ENCODE measurements at places on chromosomes 2 and 18.

- no peak for DNase-seq
Measured at GRCh38 chr2:16559278-16560067, 106.2 kb downstream of the CYRIA start.

- no peak for DNase-seq
Measured at GRCh38 chr2:192148620-192149321, 46.0 kb downstream of the TMEFF2 start.

- DNase-seq: no peak
Measured at GRCh38 chr2:121902171-121902591, 146.7 kb downstream of the TSN start.

GRCh38 chr18:37538526-37539205, 26.9 kb downstream of the CELF4 start:
- no peak for DNase-seq

DNA sequence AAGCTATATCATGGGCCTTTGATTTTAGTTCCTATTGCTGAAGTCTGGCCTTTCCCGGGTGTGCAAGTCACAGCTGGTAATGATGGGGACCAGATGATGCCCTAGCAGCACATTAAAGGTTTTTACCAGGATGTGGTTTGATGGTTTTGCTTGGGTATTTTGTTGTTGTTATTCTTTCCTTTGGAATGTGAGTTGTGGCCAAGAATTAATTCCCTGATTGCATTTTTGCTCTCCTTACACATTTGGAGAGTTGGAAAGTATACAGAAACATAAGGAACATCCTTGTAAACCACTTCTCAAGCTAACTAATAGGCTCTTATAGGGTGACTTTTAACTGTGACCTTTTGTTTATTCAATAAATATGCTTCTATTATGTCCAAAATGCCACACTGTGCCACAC, 154.1 kb upstream of the MMADHC start:
- DNase-seq: no peak

GRCh38 chr2:237282568-237283128, 131.3 kb downstream of the COL6A3 start:
- no peak for DNase-seq

DNA sequence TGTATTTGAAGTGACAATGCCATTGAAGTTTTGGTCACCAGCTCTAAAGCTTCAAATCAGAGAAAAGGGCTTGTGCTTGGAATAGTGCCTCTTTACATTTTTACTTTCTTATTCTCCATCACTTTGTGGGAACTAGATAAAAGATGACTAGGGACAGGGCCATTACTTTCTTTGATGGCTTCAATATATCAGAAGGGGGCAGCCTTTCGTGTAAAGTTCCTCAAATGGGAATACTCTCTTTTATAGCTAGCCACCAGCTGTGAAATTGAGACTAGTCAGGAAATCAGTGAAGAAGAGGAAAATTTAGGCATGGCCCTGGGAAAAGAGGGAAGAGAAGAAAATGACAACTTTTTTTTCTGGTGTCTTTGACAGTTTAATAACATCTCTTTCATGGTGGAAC, 242.5 kb downstream of the DCC start:
- no peak for DNase-seq

- DNase-seq: no peak
Measured at GRCh38 chr18:74722237-74722636, 124.6 kb downstream of the ZNF407 start.

DNA sequence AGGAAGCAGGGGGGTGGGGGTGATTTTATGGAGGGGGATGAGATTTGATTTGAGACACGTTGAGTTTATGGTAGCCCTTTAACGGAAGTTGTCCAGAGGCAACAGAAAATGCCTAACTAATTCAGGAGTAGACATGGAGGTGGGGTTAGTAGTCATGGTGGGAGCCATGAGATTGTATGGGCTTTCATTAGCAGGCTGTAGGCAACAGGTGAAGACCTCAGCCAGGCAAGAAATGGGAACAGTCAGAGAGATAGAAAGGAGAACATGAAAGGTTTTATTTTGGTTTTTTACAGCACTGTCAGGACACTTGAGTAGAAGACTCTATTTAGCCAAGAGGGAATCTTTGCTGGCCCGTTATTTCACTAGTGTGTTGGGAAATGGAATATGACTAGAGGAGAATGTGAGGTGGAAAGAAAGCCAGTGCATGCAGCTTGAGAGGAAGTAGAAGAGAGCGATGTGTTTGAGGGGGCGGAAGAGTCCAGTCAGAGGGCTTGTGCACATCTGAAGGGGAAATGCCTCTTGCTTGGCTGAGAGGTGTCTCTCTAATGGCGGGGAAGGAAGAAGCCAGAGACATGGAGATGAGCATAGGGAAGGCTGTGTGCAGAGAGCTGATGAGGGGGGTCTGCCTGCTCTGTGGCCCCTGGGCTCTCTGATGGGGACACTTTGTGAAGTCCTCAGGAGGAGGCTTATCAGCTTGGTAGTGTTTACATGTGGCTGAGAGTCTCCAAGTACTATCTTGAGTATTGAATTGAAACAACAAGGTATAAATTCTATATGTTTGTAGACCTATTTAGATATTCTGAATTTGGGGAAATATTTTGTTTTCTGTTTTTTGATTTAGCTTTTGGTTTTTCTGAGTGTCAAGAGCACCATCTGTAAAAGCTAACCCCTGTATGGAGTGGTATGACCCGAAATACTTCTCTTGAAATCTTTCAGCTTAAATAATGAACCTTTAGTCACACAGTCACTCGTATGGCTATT, 66.9 kb upstream of the ITM2C start:
- DNase-seq: no peak

DNA sequence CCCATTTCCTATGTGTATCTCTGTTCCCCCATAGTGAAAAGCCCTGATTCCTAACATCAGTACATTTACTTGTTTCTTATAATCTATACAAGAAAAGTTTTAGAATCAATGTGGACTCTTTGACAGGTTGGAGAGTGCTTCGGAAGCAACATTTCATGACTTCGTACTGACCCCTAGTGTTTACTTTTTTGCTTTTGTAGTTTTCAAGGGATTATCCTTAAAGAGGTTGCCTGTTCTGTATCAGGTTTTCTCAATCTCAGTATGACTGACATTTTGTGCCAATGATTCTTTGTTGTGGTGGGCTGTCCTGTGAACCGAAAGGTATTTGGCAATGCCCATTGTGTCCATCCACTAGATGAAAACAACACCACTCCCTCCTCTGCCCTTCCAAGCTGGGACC, 43.3 kb upstream of the SERPINB2 start:
- no peak for DNase-seq

DNA sequence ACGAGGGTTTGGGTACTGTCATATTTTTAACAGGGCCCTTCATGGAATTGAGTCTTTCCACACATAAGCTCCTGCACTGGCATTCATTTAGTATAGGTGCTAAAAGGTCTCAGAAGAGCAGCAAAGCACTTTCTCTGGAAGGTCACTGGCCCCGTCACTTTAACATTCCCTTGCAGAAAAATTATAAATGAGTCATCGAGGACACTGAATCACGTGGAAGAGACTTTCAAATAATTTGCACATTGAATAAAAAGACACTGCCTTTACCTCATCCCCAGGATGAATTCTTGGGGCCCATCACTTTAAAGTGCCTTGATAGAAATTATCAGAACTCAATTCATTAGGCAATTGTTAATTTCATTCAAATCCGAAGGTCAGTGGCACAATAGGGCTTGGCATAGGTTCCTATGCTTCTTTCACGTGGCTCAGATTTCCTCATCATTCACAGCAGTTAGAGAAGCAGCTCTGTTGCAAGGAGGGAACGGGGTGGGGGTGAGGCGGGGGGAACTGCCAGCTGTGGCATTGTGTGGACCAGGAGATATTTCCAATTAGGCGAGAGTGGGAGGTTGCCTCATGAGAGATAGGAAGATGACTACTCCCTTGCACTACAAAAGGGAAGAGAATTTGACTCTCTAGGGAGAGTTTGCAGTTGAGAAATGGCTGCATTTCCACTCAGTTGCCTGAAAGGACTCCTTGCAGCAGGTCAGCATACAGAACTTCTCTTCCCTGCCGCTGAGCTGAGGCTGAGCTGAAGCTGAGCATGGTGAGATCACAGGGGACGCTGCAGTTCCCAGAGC, 86.3 kb upstream of the NPAS2 start:
- DNase-seq: peak; percentile 37

DNA sequence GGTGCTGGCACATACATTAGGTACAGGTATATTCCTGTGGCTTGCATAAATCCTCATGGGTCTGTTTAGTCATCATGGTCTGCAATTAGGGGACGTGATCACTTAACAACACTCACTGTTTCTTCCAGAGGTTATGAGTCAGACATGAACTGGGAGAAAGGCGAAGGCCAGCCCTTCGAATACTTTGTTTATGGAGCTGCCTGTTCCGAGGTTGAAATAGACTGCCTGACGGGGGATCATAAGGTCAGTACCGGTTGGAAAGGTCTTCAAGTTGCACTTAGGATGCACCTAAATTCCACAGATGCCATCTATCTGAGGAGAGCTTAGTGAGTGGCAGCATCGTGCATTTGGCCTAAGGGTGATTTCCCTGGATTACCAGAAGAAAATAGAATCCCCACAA, 76.9 kb downstream of the AOX1 start:
- no peak for DNase-seq

DNA sequence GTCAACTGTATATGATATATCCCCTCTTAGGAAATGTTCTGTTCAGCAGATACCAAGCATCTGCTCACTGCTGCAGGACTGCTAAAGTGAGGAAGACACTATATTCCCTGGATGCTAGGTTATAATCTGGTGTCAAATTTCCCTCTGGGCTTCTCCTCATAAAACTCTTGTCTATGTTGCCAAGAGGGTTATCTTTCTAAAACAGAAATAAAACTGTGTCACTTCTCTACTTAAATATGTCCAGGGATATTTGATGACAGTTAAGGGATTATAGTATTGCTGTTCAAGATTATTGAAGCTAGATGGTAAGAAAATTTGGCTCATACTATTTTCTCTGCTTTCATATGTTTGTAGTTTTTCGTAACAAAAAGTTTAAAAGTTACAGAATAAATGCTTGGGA, 30.5 kb upstream of the SNRNP27 start:
- DNase-seq: no peak

DNA sequence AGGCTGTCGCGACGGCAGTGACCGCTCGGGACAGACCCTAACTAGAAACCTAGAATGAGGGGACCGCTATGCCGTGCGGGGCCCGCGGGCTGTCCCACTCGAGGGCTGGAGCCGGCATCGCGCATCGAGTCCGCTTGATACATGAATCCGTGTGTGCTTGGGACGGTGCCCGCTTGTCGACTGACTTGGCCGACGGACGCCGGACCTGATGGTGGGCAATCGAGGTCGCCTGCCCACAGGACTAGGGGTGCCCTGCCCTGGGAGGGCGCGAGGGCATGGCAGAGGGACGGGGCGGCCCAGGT, 749 bp upstream of the PTMA start:
- DNase-seq: peak; percentile 76

DNA sequence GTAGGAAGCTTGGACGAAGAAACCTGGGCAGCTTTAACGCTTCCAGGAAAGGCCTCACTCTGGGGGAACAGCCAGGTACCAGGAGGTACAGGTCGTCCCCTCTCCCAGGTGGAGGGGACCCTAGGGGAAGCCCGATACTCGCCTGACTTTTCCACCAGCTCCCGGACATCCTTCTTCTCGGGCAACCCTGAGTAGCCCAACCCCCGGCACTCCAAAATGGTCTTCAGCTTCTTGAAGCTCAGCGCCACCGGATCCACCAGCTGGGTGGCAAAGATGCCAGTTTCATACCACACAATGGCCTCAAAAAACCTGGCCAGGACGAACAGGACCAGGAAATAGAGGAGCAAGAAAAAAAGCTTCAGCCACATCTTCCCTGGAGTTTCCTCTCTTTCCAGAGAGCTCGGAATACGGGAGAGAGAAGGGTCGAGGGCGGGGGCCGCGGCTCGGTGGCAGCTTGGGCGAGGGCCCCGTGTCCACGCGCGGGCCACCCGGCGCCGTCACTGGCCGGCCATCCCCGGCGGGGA, 1.1 kb downstream of the RNF103 start:
- DNase-seq: peak; percentile 57

DNA sequence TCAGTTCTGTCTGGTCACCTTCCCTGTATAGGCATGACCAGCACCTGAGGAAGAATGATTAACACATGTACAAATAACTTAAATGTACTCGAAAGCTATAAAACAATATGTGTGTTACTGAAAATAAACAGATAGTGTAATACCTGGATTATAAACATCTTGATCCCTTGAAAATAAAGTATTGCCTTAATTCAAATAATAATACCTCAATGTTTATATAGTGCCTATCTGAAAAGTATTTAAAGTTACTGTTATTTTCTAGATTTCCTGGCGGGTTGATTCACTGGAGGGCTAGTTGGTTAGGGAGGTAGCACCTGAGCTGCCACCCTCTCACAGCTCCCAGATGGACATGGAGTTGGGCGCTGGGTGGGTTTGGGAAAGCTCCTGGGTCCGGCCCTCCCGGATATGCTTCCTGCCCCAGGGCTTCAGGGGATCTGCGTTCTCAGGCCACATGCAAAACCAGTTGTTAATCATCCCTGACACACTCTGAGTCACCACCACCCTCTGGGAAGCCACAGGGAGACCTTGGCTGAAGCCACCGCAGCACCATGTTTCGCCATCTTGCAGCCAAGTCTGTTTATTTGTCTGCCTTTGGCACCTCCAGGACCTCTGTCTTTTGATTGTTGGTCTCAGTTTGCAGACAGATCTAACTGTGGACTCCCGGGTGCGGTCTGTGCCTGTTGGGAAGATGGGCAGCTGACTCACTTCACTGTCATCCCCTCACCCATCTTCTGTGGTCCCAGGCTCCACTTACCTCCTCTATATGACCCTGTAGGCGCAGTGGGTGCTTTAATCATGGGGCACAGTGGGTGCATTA, 35.3 kb downstream of the RAB31 start:
- DNase-seq: no peak

DNA sequence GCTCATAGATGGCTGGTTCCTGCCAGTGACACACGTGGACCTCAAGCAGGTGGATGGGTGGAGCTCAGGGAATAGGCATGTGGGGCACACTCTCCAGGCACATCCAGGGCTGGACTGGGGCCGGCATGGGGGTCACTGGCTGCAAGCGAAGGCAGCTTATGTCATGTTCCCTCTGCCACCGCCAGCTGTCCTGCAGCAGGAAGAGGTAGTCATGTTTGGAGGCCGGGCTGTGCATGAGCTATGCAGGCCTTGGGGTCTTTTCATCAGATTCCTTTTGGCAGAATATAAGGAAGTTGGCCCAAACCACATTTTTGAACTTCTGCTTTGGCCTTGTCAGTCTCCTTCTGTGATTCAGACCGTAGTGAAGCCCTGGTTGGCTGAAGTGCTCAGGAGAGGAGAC, 61.5 kb downstream of the AGAP1 start:
- DNase-seq: no peak

GRCh38 chr18:78543201-78543725, 436.4 kb upstream of the SALL3 start:
- no peak for DNase-seq

GRCh38 chr2:221674446-221674845, 102.3 kb upstream of the EPHA4 start:
- no peak for DNase-seq

GRCh38 chr2:58686776-58687175, 445.7 kb upstream of the FANCL start:
- no peak for DNase-seq

GRCh38 chr2:18379870-18380269, 180.6 kb downstream of the RDH14 start:
- no peak for DNase-seq

- DNase-seq: no peak
Measured at GRCh38 chr18:22975508-22975907, 42.4 kb downstream of the RBBP8 start.

GRCh38 chr2:134224005-134224404, 29.9 kb upstream of the MGAT5 start:
- no peak for DNase-seq
